ENCODE measurements at places on chromosomes 5 and 9.

- no peak for DNase-seq
Observed at GRCh38 chr5:173323106-173323798, 5.0 kb downstream of the STC2 start.

DNA sequence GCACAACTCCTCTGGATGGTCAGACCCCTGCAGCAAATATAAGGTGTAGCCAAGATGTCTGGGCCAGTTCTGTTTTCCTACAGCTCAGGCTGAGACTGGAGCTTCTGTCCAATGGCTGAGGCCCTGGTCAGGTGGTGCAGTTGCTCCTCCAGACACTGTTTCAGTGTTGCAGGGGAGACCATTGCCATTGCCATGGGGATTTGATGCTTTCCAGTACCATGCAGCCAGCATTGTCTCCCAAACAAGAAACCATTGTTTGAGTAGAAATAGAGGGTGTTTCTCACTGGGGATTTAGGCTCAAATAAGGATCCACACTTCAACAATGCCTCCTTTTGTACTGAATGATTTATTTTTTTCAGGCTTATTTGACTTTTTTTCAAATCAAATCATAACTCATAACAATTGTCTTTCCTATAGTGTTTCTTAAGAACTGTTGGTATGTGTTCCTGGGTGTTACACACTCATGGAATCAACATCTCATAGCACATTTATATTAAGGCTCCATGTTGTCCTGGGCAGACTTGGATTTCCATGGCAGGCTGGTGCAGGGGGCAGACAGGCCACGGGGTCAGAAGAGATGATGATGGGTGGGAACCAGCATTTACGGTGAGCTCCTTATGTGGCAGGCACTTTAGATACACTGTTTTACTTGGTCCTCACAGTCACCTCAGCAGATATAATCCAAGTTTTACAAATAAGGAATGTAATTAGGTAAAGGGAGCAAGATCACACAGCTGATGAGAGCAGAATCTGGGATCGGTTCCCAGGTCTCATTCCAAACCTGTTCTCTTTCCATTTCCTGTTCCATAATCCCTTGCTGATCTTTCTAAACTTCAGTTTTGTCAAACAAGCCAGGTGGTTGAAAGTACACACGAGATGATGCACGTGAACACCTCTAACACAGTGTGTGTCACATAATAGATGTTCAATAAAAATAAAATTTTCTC is 95.9 kb upstream of the GNAQ start:
- DNase-seq = no peak

DNA sequence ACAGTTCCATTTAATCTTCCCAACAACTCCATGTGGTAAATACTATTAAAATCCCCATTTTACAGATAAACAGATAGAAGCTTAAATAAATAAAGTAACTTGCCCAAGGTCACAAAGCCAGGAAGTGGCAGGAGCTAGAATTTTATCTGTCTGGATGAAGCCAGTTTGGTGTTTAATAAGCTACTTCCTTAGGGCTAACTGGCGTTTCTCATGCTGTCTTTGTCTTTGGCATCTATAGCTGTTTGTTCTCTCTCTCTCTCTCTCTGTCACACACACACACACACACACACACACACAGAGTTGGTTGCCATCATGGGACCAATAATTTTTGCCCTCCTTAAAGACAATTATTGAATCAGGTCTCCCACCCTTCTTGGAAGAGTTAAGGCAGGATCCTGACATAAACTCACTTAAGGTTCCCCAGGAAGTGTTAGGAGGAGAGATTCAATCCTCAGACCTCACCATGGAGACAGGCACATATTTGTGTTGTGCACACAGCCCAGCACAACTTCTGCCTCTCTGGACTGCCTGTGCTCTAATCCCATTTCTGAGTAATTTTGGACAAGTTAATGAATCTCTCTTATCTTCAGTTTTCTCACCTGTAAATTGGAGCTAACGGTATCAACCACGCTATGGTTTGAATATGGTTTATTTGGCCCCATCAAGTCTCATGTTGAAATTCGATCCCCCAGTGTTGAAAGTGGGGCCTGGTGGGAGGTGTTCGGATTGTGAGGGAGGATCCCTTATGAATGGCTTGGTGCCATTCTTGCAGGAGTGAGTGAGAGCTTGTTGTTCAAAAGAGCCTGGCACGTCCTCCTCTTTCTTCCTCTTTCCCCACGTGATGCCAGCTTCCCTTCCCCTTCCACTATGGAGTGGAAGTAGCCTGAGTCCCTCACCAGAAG is 8.3 kb upstream of the ADRA1B start:
- no peak for DNase-seq

- no peak for DNase-seq
Observed at GRCh38 chr9:12889402-12890106, 114.7 kb downstream of the LURAP1L start.

- no peak for DNase-seq
Observed at GRCh38 chr9:114016629-114017423, 61.3 kb downstream of the AMBP start.

GRCh38 chr5:115666023-115666422 is 40.2 kb upstream of the TMED7 start:
- DNase-seq = no peak

DNA sequence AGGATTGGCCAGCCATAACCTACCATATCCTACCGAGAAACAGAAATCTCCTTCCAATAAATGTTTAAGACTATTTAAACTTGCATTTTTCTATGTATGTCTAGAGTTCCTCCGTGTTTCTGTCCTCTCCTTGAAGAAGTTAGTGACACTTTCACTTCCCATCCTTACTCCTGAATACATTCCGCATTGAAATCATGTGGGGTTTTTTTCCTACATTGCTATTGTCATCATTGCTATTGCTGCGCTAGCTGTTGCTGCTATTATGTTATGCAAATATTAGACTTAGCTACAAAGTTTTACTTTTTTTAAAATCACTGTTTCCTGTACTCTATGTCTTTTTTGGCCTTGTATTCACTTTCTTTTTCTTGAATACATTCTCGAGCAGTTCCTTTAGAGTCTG is 83.3 kb upstream of the NEK6 start:
- DNase-seq = no peak

DNA sequence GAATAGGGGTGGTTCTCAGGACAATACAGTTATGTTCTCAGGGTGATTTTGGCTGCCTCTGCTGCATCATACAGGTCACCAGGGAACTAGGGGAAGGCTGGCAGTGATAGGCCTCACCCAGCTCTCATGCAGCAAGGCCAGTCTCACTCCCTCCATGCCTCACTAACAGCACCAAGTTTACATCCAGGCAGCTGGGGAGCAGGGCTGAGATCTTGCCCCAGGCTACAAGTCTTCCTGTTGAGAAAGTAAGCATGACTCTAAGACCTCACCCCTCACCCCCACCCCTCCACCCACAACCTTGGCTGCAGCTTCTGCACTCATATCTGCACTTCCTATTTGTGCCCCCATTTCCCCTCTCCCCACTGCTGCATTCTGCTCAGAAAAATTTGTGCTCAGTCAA is 481.2 kb downstream of the ACTL7B start:
- no peak for DNase-seq

DNA sequence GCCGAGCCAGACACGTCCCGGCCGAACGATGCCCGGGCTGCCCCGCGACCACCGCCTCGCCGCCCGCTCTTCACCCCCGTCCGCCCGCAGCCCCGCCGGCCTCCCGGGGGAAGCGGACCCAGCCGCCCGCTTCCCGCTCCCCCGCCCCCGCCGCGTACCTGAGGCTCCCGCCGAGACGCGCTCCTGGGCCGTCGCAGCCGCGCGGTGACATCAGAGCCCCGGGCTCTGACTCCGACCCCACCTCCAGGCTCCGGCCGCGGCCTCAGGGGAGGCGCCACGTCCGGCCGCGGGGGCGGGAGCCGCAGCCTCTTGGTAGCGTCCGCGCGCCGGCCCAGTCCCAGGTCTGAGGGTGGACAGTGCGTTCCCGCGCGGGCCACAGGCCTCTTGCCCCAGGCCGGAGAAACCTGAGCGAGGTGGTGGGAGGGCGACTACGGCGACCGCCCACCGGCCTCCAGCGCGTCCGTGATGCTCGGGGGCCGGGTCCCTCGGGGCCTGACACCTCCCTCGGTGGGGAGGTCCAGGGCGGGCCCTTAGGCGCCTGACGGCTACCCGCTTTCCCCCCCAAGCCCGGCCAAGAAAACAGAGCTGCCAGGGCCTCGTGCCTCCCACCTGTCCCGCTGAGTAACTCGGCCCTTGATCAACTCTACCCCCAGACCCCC is at the start of gene SHROOM1:
Gene SHROOM1 (minus strand): TSS at position 212 of the 659 bp plus-strand sequence. CDS start 4,507 bp downstream, outside the sequence.
- peak; percentile 11 for DNase-seq

- no peak for DNase-seq
Observed at GRCh38 chr5:140588311-140589070, 23.9 kb downstream of the SLC35A4 start.

DNA sequence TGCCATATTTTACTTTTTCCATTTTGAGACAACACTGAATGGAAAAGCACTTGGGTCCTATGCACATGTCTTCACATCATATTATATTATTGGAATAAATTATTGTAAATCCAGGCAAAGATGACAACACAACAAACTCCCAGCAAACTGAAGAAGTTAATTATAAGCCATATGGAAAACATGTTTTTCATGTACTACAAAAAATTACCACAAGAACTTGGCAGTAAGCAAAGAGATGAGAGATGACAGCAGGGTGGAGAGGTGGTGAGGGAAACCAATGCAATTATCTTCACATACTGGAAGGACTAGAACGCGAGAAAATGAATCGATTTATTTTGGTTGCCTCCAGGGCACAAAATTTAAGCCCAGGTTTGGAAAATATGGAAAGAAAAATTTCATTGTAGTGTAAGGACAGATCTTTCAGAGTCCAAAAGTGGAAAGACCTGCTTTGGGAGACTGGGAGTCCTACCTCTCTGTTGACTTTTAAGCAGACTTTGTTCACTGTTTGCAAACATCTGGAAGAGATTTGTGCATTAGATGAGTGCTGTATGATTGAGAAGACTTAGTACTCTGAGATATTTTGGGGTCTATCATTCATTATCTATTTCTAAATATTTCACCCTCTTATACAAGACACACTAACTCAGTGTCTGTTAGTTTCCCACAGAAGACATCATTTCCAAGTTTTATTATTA is 138.0 kb downstream of the TMEM232 start:
- no peak for DNase-seq

DNA sequence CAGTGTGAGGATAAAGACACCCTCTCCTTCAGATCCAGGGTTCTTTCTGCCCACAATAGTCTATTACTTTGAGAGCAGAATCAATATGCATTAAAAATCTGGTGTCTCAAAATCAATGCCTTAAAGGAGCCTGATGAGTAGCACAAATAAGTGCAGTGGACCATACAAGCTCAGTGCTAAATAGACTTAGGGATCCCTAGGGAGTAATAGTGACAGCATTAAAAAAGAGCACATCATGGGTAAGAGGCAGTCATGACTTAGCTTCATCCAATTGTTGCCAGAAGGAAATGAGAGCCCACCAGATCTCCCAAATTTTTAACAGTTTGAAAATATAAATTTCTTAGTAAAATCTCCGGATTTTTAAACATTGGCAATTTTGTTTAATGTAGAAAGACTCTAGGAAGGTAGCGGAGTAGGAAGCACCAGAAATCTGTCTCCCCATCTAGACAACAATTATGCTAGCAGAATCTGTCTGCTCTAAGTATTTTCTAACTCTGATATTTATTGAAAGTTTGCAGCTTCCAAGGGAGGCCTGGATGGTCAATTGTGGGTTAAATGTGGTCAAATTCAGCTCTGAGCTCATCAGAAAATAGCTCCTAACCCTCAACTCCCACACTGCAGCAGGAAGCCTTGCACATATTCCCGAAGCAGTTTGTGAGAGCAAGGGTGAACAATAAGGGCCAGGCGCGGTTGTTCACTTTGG is 443.9 kb downstream of the TLE1 start:
- no peak for DNase-seq

GRCh38 chr9:32589083-32589723 is 16.2 kb upstream of the NDUFB6 start:
- DNase-seq = peak; percentile 42

GRCh38 chr9:1998111-1998510 is 17.0 kb upstream of the SMARCA2 start:
- DNase-seq = no peak

GRCh38 chr9:116030517-116030916 is 123.1 kb upstream of the PAPPA start:
- DNase-seq = no peak

- DNase-seq = no peak
Observed at GRCh38 chr9:113998525-113999255, 79.4 kb downstream of the AMBP start.

DNA sequence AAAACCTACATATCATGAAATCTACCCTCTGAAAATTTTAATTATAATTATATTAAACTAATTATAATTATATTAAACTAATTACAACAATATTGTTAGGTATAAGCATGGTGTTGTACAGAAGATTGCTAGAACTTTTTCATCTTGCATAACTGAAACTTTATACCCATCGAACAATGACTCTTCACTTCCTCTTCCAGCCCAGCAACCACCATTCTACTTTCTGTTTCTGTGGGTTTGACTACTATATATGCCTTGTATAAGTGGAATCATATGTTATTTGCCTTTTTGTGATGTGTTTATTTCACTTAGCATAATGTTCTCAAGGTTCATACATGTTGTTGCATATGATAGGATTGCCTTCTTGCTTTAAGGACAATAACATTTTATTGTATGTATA is 274.2 kb upstream of the CCNH start:
- DNase-seq = no peak

DNA sequence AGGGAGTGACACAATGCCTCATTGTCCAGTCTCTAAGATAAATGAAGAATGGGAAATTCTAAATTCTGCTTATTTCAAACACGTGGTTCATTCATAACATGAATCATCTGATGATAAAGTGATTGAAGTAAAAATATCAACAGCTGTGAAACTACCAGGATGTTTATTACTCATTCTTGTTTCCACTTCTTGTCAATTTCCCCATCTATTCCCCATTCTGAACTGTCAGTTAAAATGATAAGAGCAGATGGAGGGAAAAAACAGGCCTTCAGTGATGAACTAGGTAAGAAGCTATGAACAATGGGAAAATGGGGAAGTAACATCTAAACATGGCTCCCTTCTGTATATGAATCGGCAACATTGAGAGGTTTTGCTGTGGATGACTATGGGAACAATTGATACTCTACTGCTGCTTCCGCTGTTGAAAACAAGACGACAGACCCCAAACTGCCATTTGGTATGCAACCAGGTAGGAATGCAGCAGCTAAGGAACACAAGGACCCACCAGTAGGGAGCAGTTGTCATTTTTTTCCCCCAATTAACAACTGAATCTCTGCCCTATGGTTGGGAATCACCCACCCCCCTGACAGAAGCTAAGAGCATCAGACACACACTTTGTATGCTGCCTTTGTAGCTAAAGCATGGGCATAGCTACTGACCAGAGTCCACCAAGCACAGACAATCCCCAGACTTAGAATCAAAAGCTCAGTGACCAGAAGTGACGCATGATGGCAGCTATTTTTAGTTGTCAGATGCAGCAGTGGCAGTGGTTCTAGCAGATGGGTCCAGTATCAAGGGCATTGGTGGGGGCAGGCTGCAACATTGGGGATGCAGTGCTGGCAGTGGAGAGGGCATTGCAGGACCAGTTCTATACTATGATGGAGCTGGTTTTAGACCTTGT is 52.9 kb upstream of the ZNF366 start:
- DNase-seq = no peak

Measured in NCI-H1930 (cell line).